Activated naive CD8-positive, alpha-beta T cell treated with anti-CD3 and anti-CD28 coated beads, Interleukin-2, amount 10 ng/mL, durations not matched to agents 7 days and 5 days (primary cell): ENCODE measurements at places on chromosomes 5 and 9.

- DNase-seq: no peak
Measured at GRCh38 chr5:98581112-98581997, 192.1 kb upstream of the RGMB start.

DNA sequence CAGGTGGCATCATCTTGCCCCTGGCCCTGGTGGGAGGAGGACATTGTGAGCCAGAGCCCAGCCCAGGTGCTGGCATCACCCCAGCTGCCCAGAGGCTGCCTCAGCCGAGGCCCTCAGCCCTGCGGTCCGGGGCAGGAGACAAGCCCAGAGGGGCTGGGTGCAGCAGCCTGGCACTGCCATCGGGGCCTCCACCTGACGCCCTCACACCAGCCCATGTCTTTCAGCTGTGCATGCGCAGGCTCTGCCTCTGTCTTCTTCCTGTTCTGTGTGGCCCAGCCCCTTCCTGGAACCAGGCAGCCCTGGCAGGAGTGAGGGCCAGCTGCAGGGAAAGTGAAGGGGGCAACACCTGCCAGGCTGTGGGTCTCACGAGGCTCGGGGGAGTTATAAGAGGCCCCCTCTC lies 4.8 kb upstream of the CEL start:
- no peak for DNase-seq

- DNase-seq: no peak
Measured at GRCh38 chr5:155624597-155625241, 611.2 kb downstream of the KIF4B start.

DNA sequence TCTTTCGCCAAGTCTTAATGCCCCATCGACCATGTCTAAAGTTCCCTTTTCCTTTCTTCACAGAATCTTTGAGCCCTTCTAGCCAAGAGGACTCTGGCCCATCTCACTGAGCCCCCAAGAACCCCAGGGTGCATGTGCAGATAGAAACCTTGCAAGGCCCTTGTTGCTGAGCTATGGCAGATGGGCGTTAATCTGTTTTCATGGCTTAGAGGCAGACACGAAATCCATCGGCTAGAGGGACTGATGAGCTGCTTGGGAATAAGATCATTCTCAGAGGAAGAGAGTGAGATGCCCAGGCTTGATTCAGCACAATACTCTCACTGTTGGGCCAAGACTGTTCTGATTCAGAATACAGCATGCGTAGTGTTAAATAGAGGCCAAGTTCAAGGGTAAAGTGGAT lies 262.5 kb upstream of the C9orf72 start:
- DNase-seq: no peak

GRCh38 chr9:14627513-14627912 lies 65.7 kb downstream of the ZDHHC21 start:
- no peak for DNase-seq

- no peak for DNase-seq
Measured at GRCh38 chr5:133334796-133335639, 277.3 kb downstream of the FSTL4 start.

DNA sequence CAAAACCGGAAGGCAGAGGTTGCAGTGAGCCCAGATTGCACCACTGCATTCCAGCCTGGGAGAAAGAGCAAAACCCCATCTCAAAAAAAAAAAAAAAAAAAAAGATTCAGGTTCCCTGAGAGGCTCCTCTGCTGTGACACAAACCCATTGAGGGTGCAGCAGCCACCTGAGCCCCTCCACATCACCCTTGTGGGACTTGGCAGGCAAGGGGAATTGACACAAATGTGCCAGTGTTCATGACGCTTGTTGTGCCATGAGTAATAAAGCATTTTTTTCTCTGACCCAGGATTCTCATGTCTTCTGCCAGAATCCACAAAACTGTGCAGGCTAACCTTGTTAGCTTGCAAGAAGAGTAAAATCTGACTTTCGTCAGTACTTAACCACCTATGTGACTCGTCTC lies 149.6 kb downstream of the TTC39B start:
- no peak for DNase-seq

- DNase-seq: no peak
Measured at GRCh38 chr5:114657342-114658130, 295.7 kb downstream of the KCNN2 start.

GRCh38 chr9:135170535-135170934 lies 83.1 kb downstream of the OLFM1 start:
- DNase-seq: no peak

GRCh38 chr9:3403315-3403714 lies 122.5 kb downstream of the RFX3 start:
- no peak for DNase-seq

DNA sequence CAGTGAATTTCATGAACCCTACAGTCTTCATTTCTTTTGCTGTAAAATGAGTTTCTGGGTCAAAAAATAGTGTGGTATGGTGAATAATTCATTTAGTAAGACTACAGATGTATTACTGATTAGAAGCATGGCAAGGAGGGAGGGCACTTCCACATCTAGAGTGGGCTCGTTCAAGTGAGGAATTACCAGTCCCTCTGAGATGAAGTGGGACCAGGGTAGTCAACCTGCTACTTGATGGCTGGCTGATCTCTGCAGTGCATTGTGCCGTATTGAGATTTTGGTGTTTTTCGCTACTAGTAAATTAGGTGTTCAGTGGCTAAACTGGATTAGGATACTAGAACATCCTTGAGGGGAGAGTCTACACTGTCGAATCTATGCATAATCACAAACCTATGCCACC lies 10.8 kb downstream of the CDC37L1 start:
- no peak for DNase-seq

- DNase-seq: no peak
Measured at GRCh38 chr5:101929628-101930027, 366.5 kb downstream of the SLCO4C1 start.

DNA sequence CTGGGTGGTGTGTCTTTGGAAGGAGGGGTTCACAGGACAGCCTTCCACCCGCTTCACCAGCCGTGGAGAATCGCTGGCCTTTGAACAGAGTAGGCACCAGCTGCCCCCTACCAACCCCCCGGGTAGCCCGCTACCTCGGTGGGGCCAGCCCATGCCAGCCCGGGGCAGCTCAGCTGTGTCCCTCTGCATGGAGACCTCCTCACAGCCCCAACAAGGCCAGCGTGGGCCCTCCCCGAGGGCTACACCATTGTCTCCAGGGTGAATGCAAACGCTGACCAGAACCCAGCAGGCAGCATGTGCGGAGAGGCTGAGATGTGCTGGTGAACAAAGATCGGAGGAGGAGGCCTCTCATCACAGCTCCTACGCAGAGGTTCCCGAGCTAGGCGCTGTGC lies 51.9 kb downstream of the LMX1B start:
- DNase-seq: no peak

GRCh38 chr9:134966270-134966669 lies 48.6 kb upstream of the FCN1 start:
- DNase-seq: no peak

DNA sequence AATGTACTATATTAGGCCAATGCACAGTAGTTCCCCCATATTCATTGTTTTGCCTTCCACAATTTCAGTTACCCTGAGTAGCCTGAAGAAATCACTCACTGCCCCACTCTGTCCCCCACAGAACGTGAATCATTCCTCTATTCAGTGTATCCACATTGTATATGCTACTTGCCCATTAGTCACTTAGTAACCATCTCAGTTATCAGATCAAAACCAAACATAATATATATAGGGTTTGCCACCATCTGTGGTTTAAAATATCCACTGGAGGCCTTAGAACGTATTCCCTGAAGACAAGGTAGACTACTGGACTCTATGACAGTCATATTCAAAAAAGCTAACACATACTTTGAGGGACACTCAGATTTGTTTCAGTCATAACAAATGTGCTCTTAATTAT lies 465.7 kb upstream of the RGMB start:
- DNase-seq: no peak

- DNase-seq: no peak
Measured at GRCh38 chr9:79357616-79358015, 214.1 kb upstream of the TLE4 start.

GRCh38 chr5:5451863-5452262 lies 29.4 kb downstream of the ICE1 start:
- no peak for DNase-seq

DNA sequence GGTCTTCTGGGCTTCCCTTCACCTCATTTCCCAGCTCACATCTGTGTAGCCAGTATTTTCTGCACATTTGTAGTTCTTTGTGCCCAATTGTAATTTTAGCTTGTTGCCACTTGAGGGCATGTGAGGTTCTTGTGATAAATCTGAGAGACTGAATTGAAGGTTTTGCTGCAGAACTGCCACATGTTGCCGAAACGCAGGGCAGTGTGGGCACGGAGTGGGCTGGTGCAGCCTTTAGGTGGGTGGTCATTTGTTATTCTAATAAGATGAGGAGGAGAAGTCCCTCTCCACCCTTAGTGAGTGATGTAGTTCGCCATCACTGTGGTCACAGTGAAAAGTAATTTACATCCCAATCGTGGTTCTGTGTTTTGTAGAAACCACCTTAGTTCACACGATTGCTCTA lies 21.2 kb downstream of the OTULIN start:
- no peak for DNase-seq

- no peak for DNase-seq
Measured at GRCh38 chr5:38434966-38435705, 121.3 kb downstream of the LIFR start.

- no peak for DNase-seq
Measured at GRCh38 chr9:100084128-100084453, 14.7 kb downstream of the ERP44 start.

DNA sequence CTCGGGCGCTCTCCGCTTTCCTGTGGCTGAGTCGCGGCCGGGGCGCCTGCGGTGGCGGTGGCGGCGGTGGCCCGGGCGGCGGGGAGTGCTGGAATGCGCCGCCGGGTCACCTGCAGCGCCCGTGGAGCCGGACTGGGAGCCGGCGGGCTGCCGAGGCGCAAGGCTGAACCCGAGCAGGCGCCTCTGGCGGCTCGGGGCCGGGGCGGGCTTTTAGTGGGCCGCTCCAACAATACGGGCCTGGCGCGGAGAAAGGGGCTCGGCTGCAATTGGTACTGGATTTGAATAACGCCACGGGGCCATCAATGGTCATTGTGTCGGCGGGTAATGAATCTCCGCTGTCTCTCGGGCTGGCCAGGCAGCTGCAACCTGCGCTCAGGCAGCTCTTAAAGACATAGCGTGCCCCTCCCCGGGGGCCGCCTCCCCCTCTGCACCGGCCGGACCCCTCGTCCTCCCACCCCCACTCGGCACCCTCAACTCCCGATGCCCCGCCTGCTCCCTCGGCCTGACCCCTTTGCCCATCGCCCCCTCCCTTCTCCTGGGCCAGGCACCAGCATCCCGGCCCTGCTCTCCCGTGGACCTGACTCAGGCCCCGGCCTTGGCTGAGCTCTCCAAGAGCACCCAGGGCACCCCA lies 22.1 kb downstream of the URM1 start:
- DNase-seq: no peak

DNA sequence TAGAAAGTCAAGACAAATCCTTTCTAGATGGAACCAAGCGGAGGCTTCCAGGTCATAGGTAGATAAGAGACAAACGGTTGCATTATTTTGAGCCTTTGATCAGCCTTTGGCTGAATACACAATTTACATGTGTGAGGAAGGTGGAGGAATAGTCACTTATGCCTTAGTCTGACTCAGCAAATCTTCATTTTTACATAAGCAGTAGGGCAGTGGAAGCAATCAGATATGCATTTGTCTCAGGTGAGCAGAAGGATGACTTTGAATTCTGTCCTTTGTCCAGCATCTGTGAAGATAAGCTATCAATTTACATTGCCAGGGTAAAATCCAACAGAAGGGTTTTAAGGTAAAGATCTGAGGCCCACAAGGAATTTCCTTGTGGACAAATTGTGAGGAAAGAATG lies 23.8 kb downstream of the TUSC1 start:
- DNase-seq: no peak

DNA sequence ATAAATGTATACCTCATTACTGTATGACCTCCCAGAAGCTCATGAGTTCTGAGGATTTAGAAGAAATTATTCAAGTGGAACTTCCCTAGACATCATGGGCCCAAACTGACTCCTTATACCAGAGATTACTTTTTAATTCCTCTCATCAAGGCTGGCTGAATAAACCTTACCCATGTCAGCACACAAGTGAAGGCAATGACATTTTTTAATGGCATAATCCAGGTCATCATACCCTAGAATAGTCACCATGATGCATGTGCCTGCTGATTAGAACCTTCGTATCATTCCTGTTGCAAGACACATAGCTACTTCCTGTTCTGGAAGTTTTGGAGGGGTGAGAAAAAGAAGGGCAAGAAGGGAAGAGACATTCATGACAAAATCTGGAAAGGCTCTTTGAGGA lies 49.8 kb upstream of the IFNK start:
- DNase-seq: no peak

- no peak for DNase-seq
Measured at GRCh38 chr9:136352682-136353081, 10.9 kb downstream of the DNLZ start.

DNA sequence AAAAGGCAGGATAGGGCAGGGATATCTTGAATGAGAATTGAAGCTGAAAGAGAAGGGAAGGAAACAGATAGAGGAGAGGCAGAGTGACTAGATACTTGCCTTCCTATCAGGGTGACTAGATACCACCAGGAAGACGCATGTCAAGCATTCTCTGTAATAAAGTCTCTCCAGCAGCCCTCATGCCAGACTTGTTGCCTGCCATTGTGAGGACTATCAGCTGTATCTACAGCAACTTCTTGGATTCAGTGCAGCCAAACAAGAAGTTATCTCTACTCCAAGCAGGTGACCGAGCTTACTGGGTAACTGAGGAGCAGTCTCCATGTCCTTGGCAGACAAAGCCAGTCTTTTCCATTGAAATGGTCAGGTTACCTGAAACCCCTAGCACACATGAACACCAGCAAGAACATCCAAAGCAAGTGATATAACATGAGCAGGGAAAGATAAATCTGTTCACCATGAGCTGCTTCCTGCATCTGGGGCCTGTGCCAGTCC lies 9.3 kb downstream of the SH3RF2 start:
- no peak for DNase-seq

- DNase-seq: no peak
Measured at GRCh38 chr9:101265261-101265660, 119.5 kb downstream of the BAAT start.

DNA sequence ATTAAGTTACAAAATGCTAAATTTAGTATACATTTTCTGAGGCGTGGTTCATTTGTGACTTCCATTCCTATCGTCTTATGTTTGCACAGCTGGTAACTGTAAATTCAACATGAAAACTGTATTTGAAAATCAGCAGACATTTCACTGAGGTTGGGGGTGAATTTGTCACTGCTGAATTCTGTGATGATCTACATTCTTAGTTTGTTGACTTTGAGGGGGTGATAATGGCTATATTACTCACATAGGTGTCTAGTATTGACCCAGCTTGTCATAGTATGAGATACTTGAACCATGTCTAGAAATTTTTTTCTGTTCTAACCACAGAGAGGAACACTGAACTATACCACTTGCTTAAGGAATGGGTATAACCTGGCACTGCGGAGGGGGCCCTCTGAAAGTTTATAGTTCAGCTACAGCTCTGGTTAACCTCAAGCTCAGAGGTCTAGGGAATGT lies 313.3 kb downstream of the PIK3R1 start:
- DNase-seq: no peak

- peak; percentile 91 for DNase-seq
Measured at GRCh38 chr9:127899128-127899943, at the start of gene ST6GALNAC6. ST6GALNAC6 (minus strand) TSS chr9:127899603; CDS start chr9:127897981, 1,622 bp downstream.

- DNase-seq: no peak
Measured at GRCh38 chr5:57768745-57769144, 286.1 kb upstream of the ACTBL2 start.

- DNase-seq: no peak
Measured at GRCh38 chr5:169874621-169875020, 105.7 kb downstream of the INSYN2B start.

GRCh38 chr9:81814794-81815464 lies 113.3 kb upstream of the SPATA31D4 start:
- DNase-seq: no peak

- DNase-seq: no peak
Measured at GRCh38 chr5:176723440-176723839, 76.2 kb downstream of the TSPAN17 start.
